ENCODE measurements at places on chromosomes 1 and 21.

DNA sequence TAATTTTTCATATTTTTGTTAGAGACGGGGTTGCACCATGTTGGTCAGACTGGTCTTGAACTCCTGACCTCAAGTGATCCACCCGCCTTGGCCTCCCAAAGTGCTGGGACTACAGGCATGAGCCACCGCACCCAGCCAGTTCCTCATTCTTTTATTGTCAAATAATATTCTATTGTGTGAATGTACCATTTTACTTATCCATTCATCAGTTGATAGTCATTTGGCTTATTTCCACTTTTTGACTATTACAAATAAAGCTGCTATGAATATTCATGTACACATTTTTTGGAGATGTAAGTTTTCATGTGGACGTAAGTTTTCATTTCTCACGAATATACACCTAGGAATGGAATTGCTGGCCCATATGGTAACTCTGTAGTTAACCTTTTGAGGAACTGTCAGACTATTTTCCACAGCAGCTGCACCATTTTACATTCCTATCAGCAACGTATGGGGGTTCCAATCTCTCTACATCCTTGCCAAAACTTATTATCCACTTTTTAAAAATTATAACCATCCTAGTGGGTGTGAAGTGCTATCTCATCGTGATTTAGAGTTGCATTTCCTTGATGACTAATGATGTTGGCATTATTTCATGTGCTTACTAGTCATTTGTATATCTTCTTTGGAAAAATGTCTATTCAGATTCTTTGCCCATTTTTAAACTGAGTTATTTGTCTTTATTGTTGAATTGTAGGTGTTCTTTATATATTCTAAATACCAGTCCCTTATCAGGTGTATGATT lies 12.7 kb downstream of the PACC1 start:
- DNase-seq, result no peak

DNA sequence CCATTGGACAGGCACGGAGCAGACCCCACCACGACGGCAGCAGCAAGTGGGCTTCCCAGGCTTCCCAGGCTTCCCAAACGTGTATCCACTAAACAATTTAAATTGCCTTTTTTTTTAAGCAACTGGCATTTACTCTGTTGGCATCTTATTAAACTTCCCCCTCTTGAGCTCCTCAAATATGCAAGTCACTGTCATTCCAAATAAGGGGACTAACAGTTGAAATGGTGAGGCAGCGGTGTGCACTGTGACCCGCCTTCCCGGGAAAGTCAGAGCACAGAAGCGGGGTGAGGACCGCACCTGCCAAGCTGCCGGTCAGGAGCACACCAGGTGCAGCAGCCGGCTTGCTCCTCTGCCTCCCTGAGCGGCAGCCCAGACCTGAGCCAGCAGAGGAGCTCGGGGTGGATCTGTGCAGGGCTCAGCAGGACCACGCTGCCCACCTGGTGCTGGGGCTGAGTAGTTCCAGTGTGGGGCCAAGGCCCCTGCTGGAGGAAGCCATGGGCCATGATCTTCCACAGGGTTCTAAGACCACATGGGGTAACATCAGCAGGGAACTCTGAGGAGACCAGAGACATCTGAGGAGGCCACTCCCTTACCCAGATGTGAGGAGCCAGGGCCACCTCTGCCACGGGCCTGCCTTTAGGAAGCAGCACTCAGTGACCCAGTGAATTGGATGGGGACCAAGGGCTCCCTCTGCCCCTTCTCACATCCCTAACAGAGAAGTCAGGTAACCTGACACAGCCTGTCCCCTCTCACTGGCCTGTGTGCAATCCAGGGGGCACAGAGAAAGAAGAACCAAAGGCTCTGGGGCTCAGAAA lies 245.4 kb downstream of the NPHP4 start:
- no peak for DNase-seq

- no peak for DNase-seq
These were observed 26.4 kb upstream of the DPH5 start for GRCh38 chr1:101051688-101052638.

- no peak for DNase-seq
These were observed 41.7 kb downstream of the DIP2A start for GRCh38 chr21:46500224-46500861.

DNA sequence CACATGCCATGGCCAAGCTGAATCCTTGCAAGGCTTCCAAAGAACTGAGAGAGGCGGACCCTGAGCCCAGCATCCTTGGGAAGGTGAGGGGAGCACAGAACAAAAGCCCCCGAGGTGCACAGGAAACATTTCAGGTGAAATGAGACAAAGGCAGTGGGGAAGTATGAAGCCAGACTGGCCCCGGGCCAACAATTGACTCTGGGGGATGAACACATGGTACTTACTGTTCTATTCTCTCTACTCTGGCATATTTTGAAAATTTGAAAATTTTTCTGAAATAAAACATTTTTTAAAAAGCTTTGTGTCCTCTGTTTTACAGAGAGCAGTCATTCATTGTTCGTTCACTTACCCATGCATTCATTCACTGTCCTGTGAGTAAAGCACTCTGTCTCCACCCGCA lies 77.7 kb downstream of the GRIK3 start:
- no peak for DNase-seq

DNA sequence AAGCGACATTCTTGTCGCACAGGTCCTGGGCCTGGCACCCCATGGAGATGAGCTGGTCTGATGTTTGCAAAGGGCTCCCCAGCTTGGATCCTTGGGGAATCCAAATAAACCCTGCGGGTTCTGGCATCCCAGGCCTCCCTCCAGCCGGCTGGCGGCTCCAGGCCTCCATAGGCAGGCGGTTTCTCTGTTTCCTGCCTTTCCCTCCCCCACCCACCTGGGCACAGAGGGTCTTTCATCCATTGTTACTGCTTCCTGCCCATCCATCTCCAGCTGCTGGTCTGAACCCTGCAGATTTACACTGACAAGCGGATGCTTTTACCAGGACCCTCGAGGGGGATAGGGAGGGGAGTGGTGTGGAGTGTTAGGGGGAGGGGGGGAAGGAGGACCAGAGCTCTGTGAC lies 39.1 kb upstream of the ID3 start:
- no peak for DNase-seq

GRCh38 chr1:165942927-165943597 lies 115.6 kb downstream of the UCK2 start:
- no peak for DNase-seq
